Activated CD4-positive, CD25-positive, alpha-beta regulatory T cell treated with anti-CD3 and anti-CD28 coated beads, Interleukin-2, amount 50 U/mL, for 72 hours (primary cell): ENCODE measurements at places on chromosomes 6 and 20.

DNA sequence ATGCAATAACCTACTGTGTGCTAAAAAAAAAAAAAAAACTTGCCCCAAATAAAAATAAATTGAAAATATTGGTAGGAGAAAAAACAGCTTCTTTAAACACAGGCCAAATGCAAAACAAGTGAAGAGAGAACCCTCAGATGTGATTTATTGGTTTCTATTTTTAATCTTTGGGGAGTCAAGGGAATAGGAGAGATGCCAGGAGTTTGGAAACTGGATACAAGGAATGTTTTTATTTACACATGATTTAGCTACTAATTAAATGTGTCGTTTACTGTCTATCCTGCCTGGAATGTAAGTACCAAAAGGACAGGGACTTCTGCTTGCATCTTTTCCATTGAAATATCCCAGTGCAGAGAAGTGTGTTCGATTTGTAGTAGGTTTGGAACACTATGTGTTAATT is 810.7 kb downstream of the MAFB start:
- DNase-seq = no peak

GRCh38 chr20:35226884-35227681 is 593 bp downstream of the MMP24 start:
- DNase-seq = peak; percentile 56

DNA sequence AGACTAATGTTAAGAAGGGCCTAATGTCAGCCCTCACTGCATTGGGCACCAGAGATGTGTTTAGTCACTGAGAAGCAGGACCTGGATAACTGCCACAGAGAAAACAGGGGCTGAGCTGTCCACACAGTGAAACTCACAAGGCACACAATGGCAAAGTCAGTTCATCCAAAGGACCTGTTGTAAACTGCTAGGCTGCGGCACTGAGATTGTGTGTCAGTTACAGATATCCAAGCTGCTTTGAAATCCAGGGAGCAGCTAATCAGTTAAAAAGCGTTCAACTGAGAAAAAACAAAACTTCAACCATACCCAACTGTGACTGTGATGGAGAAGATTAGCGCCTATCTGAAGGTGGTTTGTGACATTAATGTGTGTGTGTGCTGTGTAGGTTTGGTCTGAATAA is 27.8 kb upstream of the TMEM14A start:
- no peak for DNase-seq

DNA sequence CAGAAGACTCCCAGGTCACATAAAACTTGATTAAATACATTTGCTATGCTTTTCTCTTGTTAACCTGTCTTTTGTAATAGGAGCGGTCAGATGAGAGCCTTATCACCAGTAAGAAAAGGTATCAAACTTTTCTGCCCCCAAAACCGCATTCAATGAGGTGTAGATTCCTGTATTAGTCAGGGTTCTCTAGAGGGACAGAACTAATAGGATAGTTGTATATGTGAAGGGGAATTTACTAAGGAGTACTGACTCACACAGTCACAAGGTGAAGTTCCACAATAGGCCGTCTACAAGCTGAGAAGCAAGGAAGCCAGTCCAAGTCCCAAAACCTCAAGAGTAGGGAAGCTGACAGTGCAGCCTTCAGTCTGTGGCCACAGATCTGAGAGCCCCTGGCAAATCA is 32.7 kb downstream of the PTPRK start:
- DNase-seq = no peak

DNA sequence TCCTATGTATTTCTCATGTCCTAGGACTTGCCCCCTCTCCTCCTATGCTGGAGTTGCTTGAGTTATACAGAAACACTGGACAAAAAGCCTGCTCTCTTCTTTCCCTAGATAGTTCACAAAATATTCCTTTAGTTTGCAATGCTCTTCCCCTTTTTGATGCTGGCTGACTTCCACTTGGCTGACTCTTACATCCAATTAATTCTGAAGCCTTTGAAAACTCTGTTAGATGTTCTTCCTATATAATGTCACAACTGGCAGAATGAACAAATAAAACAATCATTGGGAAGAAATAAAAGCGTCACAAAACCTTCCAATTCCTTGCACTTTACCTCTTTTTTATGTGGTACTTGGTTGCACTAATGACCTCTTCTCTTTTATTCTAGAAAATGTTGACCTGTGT is 253.8 kb upstream of the CITED2 start:
- DNase-seq = no peak

- no peak for DNase-seq
Measured at GRCh38 chr6:133396233-133396983, 155.3 kb downstream of the EYA4 start.

DNA sequence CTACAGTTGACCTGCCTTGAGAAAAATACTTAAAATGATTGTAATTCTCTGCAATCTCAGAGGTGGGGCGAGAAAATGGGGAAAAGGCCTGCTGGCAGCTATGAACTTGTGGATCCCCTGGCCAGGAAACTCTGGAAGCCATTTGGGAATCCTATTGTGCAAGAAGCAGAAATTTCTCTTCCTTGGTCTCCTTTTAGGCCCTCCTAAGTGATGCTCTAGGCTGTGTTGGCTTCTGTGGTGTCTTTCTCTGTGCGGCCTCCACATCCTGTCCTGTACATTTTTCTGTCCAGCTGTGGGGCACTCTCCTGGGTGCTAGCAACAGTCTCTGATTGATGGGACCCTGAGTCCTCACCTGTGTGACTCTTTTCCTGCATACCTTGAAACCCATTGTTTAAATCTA is 290.9 kb downstream of the FARS2 start:
- DNase-seq = no peak

GRCh38 chr6:26183581-26184366 is 96.5 kb downstream of the HFE start:
- DNase-seq = peak; percentile 69

- DNase-seq = no peak
Measured at GRCh38 chr20:35560105-35560511, 18.2 kb downstream of the ERGIC3 start.

GRCh38 chr6:87093651-87094050 is 1.3 kb downstream of the CGA start:
- no peak for DNase-seq

- no peak for DNase-seq
Measured at GRCh38 chr6:56863366-56863765, 91.5 kb upstream of the BEND6 start.

- no peak for DNase-seq
Measured at GRCh38 chr6:78835817-78836216, 31.5 kb upstream of the IRAK1BP1 start.

- no peak for DNase-seq
Measured at GRCh38 chr6:51382847-51383246, 564.2 kb downstream of the TFAP2B start.

GRCh38 chr6:75206576-75207342 is 906 bp upstream of the COL12A1 start:
- DNase-seq = no peak

GRCh38 chr6:113359155-113360140 is 497.7 kb upstream of the MARCKS start:
- DNase-seq = no peak

DNA sequence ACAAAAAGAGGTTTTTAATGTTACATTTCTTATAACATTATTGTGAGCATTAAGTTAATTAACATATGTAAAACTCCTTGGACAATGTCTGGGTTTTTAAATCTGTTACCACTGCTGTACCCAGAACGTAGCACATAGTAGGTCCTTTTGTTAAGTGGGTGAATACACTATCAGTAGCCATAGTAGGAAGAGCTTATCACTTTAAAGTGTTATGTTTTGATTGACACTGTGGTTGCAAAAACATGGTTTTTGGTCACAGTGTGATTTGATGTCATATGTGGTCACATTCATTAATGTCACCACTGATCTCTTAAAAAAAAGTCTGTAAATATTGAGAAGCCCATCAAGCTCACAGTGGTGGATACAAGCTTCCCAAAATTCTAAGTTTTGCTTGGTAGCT is 160.7 kb downstream of the PLCB1 start:
- no peak for DNase-seq

DNA sequence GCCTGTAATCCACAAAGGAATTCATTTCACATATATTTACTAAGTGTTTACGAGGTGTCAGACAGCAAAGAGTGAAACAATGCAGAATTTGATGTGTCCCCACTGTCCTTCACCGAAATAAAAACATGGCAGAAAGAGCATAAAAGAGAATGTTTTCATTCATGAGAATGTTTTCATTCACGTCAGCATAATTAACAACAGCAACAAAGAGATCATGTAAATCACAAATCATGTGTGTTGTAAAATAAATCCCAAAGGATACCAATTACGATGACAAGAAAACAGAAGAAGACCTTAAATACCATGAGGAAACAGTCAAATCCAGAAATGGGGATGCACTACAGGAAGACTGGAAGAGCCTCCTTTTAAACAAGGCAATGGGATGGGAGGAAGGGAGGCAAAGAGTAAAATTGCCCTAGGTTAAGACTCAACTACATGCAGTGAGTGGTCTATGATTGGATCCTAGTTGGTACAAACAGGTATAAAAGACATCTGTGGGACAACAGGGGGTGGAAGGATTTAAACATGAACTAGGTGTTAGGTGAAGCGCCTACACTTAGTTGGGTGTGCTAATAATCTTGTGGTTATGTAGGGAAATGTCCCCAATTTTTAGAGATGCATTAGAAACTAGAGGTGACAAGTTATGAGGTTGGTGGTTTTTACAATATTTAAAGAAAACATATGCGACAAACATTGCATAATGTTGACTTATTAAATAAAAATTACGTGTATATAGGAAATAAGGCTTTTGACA is 1.5 kb downstream of the ZSCAN31 start:
- no peak for DNase-seq

DNA sequence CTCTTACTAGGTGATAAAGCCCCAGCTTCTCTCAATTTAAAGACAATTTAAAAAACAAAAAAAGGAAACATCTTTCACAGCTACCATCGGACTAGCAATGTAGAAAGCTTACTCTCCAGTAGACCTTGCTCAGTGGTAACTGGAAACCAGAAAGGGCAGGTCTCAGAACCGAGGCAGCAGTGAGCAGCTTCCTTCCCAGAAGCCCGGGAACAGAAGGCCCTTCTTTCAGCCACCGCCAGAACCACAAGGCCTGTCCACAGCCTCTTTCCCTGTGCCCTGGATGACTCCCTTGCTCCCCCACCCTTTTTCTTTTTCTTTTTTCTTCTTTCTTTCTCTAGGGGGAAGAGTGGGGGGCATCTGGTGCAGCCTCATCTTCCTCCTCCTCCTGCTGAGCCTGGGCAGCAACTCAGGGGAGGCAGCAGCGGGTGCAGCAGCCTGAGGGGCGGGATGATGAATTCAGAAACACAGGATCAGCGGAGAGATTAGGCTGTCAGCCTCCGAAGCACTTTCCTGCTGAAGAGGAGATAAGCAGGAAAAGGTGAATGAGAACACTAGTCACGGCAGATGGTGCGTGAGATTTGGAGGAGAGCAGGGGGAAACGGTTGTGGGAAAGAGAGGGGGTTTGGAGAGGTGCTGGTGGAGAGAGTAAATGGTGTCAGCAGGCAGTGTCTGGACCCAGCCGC is 158.5 kb downstream of the ID4 start:
- no peak for DNase-seq

GRCh38 chr20:10771435-10772140 is 97.8 kb upstream of the JAG1 start:
- DNase-seq = no peak

DNA sequence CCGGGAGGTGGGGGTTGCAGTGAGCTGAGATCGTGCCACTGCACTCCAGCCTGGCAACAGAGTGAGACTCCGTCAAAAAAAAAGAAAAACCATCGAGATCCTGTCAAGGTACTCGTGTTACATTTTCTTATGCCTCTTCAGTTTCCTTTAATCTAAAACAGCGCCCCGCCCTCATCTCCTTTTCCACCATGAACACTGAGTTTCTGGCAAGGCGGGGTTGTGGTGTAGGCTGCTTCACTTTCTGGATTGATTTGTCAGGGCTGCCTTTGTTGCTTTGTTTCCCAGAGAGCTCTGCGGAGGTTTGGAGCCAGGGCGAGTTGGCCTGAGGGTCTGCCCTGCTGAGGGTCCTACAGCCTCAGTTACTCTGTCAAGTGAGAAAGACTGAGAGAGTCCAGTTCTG is 8.9 kb downstream of the ITPR3 start:
- DNase-seq = no peak

DNA sequence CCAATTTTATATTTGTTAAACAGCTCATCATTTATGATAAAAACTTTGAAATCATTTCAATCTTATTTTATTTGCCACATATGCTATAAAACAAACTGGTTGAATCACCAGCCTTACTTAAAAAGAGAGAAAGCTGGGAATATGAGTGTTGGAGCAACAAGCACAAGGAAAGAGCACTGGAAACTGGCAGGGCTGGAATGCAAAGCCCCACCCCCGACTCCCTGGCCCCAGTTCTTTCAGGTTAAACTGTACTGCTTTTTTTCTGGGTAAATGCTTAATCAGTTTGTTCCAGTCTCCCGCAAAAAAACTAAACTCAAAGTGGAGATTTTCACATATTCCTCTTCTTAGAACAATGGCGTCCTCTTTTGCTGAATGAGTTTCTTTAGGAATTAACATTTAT is 433.8 kb upstream of the NOX3 start:
- DNase-seq = no peak

DNA sequence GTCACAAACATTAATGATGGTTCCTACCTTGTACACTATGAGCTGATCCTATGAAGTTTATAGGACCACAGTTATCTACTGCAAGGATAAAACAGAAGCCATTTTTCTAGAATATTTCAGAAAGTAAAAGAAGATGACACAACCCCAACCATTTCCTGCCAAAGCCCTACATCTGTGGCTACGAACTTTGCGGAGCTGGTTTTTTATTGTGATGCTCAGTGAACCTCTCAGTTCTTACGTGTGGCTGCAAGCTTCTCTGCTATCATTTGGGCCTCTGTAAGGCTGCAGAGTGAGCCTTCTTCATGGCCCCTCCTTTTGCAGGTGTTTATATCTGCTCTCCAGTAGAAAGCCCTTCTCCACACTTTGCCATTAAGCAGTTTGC is 17.8 kb upstream of the TAGAP start:
- DNase-seq = no peak

GRCh38 chr6:9292975-9293374 is 857.6 kb upstream of the SLC35B3 start:
- no peak for DNase-seq

- no peak for DNase-seq
Measured at GRCh38 chr6:74579047-74579446, 626.8 kb downstream of the COL12A1 start.

- no peak for DNase-seq
Measured at GRCh38 chr6:96934087-96934486, 9.6 kb downstream of the KLHL32 start.

DNA sequence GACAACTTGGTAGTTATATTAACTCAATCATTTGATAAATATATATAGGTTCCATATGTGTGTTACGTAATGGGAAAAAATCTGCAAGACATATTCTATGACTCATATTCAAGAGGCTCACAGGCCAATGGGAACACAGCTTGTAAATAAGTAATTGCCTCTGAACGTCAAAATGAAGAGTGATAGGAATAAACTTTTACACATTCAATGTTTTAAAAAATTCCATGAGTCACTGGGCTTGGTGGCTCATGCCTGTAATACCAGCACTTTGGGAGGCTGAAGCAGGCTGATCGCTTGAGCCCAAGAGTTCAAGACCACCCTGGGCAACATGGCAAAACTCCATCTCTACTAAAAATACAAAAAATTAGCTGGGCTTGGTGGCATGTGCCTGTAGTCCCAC is 209.4 kb upstream of the MCHR2 start:
- DNase-seq = no peak
